ENCODE measurements at places on chromosomes 5 and 9.

DNA sequence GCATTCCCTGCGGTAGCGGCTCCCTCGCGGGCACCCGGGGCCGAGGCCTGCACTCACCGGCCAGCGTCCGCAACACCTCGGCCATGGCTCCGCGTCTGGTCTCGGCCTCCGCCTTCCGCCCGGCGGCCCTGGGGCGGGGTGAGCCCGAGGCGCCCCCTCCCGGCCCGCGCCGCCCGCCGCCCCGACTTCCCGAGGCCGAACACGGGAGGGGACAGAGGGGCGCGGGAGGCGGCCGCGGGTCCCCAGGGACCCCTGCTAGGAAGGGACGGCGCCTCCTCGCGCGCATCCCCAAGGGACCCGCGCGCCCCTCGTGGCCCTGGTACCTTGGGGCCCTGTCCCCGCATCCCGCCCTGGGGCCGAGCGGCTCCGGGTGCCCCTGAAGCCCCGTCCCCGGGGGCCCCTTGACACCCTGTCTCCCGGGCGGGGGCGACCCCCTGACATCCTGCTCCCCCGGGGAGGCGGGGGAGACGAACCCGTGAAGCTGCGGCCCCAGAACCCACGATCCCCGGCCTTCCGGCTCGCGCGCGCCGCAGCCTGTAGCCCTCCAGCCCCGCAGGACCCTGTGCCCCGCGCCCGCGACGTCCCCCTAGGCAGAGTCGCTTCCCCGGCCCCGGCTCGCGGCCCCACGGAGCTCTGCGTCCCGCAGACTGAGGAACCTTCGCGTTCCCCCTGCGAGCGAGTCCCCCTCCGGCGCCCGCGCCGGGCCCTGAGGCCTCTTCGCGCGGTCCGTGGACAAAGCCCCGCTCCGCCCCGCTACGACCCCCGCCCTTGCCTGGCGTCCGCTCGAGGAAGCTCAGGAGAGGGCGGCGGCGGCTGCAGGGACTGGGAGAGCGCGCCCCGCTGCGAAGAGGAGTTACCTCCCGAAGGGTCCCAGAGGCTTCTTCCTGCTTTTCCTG lies at the start of gene ABO:
Gene ABO, minus strand, starts transcription at position 97 of the 896 bp plus-strand sequence.
- DNase-seq: no peak

DNA sequence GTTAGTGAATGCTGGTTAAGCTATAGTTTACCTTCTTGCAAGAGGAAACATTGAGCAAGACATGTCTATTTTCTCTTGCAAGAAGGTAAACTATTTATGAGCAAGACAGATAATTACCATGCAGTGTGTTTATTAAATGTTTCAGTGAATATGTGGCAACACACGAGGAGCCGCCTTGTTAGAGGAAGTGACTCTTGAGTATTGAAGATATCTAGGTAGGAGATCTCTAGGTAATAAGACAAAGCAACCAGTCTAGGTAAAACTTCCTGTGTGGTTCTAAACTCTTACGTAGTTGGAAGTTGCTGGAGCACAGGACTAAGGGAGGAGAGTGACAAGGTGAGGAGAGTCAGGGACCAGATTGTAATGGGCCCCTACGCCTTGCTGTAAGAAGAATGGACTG lies 16.8 kb downstream of the SKP2 start:
- DNase-seq: no peak

- DNase-seq: no peak
Measured at GRCh38 chr9:121947775-121948174, 145.3 kb downstream of the TTLL11 start.

- no peak for DNase-seq
Measured at GRCh38 chr5:109373932-109374331, 35.8 kb downstream of the PJA2 start.

- no peak for DNase-seq
Measured at GRCh38 chr5:138258704-138259292, 15.6 kb downstream of the GFRA3 start.

DNA sequence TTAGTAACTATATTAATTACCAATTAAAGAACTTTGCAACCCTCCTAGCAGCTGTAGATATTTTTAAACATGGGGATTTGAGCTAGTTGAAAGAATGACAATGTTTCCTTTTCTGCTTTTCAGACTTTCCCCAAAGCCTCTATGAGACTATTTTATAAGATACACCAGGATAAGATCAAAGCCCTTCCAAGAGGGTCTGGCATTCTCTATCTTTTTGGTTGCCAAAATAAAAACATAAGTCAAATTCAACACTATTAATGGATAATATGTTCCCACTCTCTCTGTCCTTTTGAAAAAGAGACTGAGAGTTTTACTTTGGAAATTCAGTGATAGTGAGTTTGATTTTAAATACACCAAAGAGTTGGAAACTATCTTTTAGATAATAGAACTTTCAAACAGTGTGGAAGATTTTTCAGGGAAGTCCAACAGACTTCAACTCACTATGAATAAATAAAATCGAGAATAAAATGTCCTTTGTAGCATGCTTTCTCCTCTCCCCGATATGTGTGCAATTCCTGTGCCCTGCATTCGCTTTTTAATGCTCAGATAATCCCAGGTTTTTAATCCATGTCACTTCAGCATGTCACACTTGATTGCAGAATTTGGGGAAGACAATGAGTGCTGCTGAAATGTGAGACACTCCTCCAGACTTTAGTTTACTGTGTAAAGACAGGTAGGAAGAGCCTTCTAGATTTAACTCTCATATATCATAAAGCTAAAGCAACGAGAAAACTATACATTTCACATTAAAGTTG lies 1095.7 kb upstream of the DMAC1 start:
- no peak for DNase-seq

DNA sequence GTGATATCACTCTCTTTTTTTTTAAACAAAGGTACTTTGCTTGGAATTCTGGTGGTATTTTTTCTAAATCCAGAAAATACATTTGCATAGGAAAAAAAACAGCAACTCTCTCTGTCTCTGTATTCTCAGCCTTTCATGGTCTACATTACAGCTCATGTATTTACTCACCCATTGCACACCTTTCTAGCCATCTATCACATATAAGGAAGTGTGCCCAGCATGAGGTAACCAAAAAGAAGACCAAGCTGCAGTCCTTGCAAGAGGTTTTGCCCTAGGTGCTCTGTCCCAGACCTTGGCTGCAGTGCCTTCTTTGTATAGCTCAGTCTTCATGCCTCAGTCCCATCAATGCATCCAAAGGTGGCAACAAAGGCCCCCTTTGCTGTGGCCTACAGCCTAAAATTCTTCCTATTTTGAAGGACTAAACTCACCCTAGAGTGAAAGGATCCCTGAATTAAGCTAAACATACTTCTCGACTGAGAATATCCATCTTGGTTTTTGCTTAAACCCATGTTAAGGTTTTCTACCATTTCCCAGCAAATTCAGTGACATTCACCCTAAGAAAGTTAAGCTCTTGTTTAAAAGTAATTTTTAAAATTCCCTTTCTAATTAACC lies 446.4 kb downstream of the KIF4B start:
- no peak for DNase-seq

GRCh38 chr9:91118704-91119025 lies 243.1 kb downstream of the AUH start:
- DNase-seq: no peak

- no peak for DNase-seq
Measured at GRCh38 chr5:124064956-124065355, 553.0 kb downstream of the CSNK1G3 start.

GRCh38 chr5:171528865-171529614 lies 109.6 kb downstream of the FGF18 start:
- DNase-seq: no peak

- no peak for DNase-seq
Measured at GRCh38 chr5:93748875-93749397, 7.5 kb upstream of the POU5F2 start.

- DNase-seq: no peak
Measured at GRCh38 chr5:62138607-62139006, 167.4 kb upstream of the KIF2A start.

DNA sequence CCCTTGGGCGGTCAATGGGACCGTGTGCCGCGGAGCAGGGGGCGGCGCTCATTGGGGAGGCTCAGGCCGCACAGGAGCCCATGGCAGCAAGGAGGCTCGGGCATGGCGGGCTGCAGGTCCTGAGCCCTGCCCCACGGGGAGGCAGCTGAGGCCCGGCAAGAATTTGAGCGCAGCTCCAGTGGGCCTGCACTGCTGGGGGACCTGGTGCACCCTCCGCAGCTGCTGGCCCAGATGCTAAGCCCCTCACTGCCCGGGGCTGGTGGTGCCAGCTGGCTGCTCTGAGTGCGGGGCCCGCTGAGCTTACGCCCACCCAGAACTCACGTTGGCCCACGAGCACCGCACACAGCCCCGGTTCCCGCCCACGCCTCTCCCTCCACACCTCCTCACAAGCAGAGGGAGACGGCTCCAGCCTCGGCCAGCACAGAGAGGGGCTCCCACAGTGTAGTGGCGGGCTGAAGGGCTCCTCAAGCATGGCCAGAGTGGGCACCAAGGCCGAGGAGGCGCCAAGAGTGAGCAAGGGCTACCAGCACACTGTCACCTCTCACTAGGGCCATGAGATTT lies 141.1 kb upstream of the OR13F1 start:
- DNase-seq: no peak

DNA sequence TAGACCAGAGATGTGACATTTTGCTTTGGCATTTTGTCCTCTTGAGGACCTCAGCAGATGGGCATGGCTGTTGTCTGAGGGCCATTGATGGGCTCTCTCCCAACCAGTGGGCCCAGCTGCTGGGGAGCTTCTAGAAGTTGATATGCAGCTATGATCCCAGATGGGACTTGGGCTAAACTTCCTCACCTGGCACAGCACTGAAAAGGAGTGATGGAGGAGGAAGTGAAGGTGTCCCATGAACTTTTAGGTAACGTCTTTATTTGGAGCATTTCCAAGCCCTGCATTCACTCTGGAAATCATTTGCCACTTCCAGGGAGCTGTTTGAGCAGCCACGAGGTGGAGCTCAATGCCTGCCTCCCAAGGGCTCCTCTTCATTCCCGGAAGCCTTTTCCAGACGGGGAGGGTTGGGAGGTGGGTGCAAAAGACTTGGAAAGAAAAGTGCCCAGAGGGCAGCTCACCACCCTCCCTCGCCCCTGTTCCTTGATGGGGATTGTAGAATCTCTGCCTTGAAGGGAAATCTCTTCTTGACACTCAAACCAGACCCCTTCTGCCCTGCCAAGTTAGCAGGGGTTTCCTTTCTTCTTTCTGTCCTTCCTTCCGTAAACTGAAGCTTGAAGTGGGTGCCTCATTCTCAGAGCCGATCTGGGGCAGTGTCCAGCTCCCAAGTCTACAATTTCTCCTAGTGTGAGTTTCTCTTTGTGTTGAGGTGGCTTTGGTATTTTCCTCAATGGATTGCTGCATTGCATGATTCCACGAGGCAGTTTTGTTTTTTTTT lies 18.1 kb upstream of the NEUROG1 start:
- DNase-seq: no peak

DNA sequence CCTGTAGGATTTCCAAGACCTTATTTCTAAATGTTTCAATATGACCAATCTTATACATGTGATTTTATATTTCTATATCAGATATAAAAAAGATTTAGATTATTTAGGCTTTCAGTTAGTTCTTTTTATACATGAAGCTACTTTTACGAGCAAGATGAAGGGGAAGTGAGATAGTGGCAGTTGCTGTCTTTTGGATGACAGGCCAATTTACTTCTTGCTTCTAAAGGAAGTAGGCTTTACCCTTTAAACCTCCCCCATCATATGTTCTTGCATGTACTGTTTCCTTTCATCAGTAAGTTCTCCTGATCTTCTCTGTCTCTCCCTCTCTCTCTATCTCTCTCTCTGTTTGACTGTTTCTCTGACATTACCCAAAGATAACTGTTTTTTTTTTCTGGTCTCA lies 4.0 kb upstream of the TYRP1 start:
- DNase-seq: no peak

GRCh38 chr5:10485897-10486296 lies 44.2 kb downstream of the ROPN1L start:
- DNase-seq: no peak

- no peak for DNase-seq
Measured at GRCh38 chr5:138659561-138659960, 84.4 kb upstream of the HSPA9 start.

GRCh38 chr9:136544548-136544963 lies 1.3 kb downstream of the NOTCH1 start:
- peak; percentile 52 for DNase-seq

GRCh38 chr9:103574056-103574455 lies 520.1 kb upstream of the SMC2 start:
- no peak for DNase-seq

GRCh38 chr9:83622433-83622938 lies 457 bp upstream of the IDNK start:
- DNase-seq: no peak

GRCh38 chr5:473551-474192 lies 30.7 kb downstream of the EXOC3 start:
- DNase-seq: no peak

Data from activated CD4-positive, alpha-beta T cell treated with anti-CD3 and anti-CD28 coated beads, Interleukin-2, amount 50 U/mL, for 1 hour (primary cell).